Omental fat pad (tissue), 4 donors: ENCODE measurements at places on chromosomes 3 and 15. TPM values are rescaled to one million over a fixed set of nuclear protein-coding genes. Genes with fewer than 3 reads are reported as not detected.

Gene EPHA3
- total RNA-seq, result 5.9 TPM

Gene GPR27
- not detected for total RNA-seq

Gene DISP2
- 0.19 TPM for total RNA-seq

Gene SLC2A2
- total RNA-seq, result not detected

Gene SLC24A5
- not detected for total RNA-seq

Gene COL6A5
- total RNA-seq, result not detected

Gene RAD54L2
- 18.2 TPM for total RNA-seq

Gene DAZL
- not detected for total RNA-seq

Gene KNL1
- 1.2 TPM for total RNA-seq

Gene TGM4
- not detected for total RNA-seq

Gene BNC1
- 1.1 TPM for total RNA-seq

Gene CCDC54
- total RNA-seq, result not detected

Gene ACKR4
- 3.2 TPM for total RNA-seq

Gene LYZL4
- total RNA-seq, result not detected

Gene CNTN4
- total RNA-seq, result 8.2 TPM

Gene CFAP91
- 2.3 TPM for total RNA-seq

Gene LNP1
- total RNA-seq, result 1.2 TPM

Gene B3GNT5
- total RNA-seq, result 7.9 TPM

Gene CA12
- total RNA-seq, result 18.7 TPM

Gene SUCNR1
- total RNA-seq, result 2.6 TPM

Gene FSTL1
- total RNA-seq, result 861 TPM

Gene ASB14
- total RNA-seq, result not detected

Gene TRPC1
- total RNA-seq, result 23.2 TPM

Gene MORC1
- total RNA-seq, result not detected

Gene TRAT1
- total RNA-seq, result 1.4 TPM

Gene LRTM1
- not detected for total RNA-seq

Gene SKOR1
- total RNA-seq, result 1.1 TPM

Gene OSTN
- total RNA-seq, result not detected

Gene ITIH3
- 2.7 TPM for total RNA-seq

Gene TF
- total RNA-seq, result 27.3 TPM

Gene TLNRD1
- 42.4 TPM for total RNA-seq

Gene PPP1R14D
- not detected for total RNA-seq

Gene PLA2G4D
- not detected for total RNA-seq

Gene CHMP2B
- total RNA-seq, result 27.1 TPM

Gene SLCO2A1
- total RNA-seq, result 54.2 TPM

Gene CLDN16
- total RNA-seq, result 0.37 TPM
